ENCODE measurements at places on chromosomes 7 and 10. TPM values are rescaled to one million over a fixed set of nuclear protein-coding genes. Genes with fewer than 3 reads are reported as not detected.

DNA sequence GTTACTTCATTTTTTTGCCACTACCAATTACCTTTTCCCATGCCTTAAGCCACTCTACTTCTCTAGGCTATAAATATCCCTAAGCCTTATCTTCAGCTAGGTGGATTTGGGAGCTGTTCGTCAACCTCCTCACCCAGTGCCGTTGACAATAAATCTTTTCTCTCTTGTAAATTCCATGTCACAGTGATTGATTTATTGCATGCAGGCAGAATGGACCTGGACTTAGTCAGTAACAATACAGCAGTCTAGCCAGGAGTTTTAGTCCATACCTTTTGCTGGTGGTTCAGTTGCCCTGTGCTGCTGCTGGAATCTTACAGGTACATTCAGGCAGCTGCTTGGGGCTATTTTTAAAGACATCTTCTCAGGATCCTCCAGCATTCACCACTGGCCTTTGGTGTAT is 350.5 kb upstream of the NRG3 start:
- no peaks in the 10 kb centered on the region for H3K27me3 ChIP-seq
- no peaks in the 10 kb centered on the region for H3K4me1 ChIP-seq
- no peak overlapping the region for H3K4me3 ChIP-seq
- no peak for DNase-seq
- no peaks in the 10 kb centered on the region for H3K36me3 ChIP-seq
- no peak overlapping the region for H3K27ac ChIP-seq

Gene INMT
- not detected for total RNA-seq

- H3K4me3 ChIP-seq, result no peak overlapping the region
- no peaks in the 10 kb centered on the region for H3K27me3 ChIP-seq
- peaks cover 15% of the 10 kb centered on the region for H3K4me1 ChIP-seq
- no peaks in the 10 kb centered on the region for H3K36me3 ChIP-seq
- no peak for DNase-seq
Measured at GRCh38 chr7:106071356-106071998, 40.6 kb downstream of the SYPL1 start.

DNA sequence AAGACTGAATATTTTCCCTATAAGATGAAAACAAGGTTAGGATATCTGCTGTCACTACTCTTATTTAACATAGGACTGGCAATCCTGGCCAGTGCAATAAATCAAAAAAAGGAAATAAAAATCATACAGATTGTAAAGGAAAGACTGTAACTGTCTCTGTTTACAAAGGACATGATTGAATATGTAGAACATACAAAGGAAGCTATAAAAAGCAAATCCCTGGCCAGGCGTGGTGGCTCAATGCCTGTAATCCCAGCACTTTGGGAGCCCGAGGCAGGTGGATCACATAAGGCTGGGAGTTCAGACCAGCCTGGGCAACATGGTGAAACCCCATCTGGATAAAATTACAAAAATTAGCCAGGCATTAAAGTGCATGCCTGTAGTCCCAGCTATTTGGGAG is 15.8 kb downstream of the ZNF485 start:
- no peak for DNase-seq
- H3K27ac ChIP-seq, result no peak overlapping the region
- H3K4me3 ChIP-seq, result no peak overlapping the region

GRCh38 chr7:28862595-28863272 is 95.4 kb downstream of the TRIL start:
- H3K27me3 ChIP-seq, result no peaks in the 10 kb centered on the region
- H3K27ac ChIP-seq, result no peak overlapping the region
- no peaks in the 10 kb centered on the region for H3K36me3 ChIP-seq
- peaks cover 22% of the 10 kb centered on the region for H3K4me1 ChIP-seq
- no peak overlapping the region for H3K4me3 ChIP-seq
- DNase-seq, result no peak

Gene CTAGE4
- total RNA-seq, result 1.3 TPM
